ENCODE measurements at places on chromosomes 16 and 17. TPM values are rescaled to one million over a fixed set of nuclear protein-coding genes. Genes with fewer than 3 reads are reported as not detected.

GRCh38 chr16:74462361-74462760, 41.1 kb upstream of the CLEC18B start:
- no peak for DNase-seq

DNA sequence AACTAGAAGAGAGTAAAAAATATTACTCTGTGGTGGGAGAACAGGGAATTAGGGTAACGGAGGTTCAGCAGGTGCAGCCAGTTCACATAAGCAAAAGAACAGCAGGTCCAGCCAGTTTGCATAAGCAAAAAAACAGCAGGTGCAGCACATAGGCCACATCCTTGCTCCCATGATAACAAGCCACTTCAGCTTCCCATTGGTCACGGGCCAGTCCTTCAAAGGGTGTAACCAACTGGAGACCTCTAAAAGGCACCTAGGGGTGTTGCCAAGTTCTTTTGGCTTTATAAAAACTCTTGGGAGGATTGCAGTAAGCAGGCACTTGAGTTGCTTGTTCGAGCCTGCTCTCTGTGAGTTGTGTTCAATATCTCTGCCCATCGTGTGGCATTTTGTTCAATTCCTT, 488.1 kb downstream of the XYLT1 start:
- no peak for DNase-seq

DNA sequence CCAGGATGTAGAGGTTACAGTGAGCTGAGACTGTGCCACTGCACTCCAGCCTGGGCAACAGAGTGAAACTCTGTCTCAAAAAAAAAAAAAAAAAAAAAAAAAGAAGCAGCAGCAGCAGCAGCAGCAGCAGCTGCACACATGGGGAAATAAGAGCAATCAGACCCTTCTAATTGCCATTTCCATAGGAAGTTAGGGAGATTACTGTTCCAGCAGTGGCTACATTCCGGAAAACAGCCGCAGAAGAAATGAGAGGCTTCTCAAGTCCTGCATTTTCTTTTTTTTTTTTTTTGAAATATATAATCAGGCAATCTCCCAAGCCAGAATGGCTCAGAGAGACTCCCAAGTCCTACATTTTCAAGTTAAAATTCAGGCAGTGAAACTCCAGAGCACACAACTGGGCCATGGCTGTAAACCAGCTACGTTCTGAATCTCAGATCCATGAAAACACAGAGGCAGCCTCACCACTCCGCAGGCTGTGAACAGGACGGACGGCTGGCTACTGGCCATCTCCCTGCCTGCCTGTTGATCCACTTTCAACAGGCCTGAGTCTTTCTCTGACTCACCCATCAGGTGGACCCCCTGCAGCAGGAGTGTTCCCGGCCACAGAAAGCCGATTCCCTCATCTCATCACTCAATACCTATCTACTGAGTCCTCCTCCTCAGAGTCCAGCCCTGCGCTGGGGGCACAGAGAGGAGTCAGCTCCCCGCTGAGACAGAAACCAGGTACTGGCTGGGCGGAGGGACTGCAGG, 15.0 kb downstream of the TRPV1 start:
- DNase-seq: no peak

DNA sequence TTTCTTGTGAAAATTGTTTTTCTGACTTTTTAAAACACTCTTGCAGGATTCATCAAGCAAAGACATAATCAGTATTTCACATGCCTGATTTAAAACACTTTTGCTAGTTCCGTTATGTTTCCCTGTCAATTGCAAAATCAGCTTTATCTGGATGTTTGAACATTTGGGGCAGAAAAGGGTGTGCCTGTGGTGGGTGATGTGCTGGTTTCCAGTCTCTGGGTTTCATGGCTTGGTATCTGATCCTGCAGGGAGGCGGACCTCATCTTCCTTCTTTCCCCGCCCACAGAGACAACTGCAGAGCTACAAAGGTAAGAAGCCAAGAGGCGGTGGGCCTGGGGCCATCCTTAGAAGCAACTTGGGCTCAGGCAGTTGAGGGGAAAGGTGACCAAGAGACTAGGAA, 41.8 kb downstream of the NLRC5 start:
- no peak for DNase-seq

DNA sequence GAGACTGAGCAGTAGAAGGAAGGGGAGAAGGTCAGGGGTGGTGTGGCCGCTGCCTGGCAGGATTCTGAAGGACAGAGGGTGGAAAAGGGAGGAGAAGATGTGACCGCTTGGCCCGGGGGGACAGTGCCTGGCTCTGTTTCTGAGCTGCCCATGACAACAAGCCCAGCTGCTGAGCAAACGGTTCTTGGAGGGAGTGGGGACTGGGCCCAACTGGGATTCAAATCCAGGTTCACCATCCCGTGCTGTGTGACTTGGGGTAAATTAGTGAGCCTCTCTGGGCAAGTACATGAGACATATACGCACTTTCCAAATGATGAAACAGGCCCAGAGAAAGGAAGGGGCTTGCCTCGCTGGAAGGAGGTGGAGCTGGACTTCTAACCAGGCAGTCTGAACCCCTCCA, 23.3 kb downstream of the SEC14L5 start:
- DNase-seq: no peak

DNA sequence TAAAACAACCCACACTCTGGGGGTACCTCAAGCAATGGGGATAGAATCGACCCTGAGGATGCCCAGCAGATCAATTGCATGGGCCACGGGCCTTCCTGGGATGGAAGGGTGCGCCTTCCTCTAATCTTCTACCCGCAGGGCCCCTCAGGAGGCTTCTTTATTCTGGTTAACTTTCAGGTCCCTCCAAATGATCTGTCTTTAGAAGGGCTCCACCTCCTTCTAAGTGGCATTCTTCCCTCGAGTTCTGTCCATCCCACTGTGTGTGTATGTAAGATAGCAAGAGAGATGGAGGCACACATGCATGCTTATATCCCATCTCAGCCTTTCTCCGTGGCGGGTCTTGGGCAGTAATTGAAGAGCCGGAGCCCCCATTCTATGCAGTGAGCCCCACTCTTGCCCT, 125.7 kb downstream of the MRM1 start:
- no peak for DNase-seq

Gene MSI2
- 262 TPM for total RNA-seq

Gene CCL3
- total RNA-seq: 0.54 TPM

Gene P2RX1
- 1.6 TPM for total RNA-seq

Gene SPNS2
- total RNA-seq: 4.9 TPM

Gene DNAH3
- total RNA-seq: 0.40 TPM
